H1 (cell line): ENCODE measurements at places on chromosomes 12 and 14. TPM values are rescaled to one million over a fixed set of nuclear protein-coding genes. Genes with fewer than 3 reads are reported as not detected.

TPH2 gene
- 0.90 and 1.1 TPM in 2 replicates for total RNA-seq

TSPAN19 gene
- not detected in 2 replicates for total RNA-seq

DNA sequence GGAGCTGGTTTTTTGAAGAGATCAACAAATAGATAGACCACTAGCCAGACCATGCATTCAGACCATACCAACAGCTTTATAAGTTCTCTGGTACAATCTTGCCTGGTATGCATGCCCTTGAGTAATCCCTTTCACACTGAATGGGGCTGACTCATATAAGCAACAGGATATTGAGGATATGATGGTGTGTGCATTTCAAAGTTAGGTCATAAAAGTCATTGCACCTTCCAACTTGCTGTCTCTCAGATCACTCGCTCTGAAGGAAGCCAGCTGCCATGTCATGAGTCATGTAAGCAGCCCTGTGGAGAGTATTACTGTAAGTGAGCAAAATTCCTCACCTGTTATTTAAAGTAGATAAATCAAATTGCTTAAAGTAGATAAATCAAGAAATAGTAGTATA is 45.0 kb upstream of the OR6J1 start:
- no peak for DNase-seq

DNA sequence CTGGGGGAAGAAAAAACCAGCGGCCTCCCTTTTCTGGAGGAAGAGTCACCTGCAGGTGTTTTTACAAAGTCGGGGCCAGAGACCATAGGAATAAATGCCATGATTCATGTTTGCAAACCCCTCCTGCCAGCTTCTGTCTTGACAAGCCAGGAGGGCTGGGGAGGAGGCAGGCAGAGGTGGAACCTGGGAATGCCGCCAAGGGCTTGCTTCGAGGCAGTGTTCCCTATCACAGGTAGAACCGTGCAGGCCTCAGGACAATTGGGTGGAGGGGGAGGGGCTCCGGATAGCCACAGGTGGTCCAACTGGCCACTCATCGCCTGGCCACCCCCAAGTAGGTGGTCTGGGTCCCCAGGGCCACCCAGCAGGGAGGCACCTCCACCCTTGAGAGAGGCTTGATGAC is 14.2 kb upstream of the DLK1 start:
- no peak for DNase-seq

DNA sequence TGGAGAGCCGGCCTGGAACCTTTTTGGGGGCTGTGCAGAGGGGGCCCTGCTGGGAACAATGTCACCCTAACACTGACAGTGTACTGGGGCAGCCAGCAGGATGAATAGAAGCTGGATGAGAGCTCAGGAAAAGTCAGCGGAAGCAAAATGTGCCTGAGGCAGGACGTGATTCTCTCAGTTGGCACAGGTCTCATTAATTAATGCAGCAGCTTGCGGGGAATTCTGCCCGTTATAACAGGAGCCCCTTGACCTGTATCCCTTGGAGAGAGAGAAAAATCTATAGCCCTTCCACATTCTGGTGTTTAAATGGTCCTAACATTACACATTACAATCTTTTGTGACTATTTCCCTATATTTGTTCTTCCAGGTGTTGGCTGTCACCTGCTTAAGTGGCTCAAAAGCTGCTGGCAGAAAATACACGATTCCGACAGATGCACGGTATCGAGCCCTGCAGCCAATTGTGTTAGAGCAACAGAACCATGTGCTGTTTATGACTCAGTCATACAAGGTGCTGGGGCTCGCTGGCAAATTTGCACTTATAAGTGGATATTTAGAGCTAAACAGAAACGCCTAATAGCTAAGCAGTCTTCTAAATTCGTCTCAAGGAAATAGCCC is 854.7 kb downstream of the AACS start:
- no peak for DNase-seq
